ENCODE measurements at places on chromosomes 12 and 14.

DNA sequence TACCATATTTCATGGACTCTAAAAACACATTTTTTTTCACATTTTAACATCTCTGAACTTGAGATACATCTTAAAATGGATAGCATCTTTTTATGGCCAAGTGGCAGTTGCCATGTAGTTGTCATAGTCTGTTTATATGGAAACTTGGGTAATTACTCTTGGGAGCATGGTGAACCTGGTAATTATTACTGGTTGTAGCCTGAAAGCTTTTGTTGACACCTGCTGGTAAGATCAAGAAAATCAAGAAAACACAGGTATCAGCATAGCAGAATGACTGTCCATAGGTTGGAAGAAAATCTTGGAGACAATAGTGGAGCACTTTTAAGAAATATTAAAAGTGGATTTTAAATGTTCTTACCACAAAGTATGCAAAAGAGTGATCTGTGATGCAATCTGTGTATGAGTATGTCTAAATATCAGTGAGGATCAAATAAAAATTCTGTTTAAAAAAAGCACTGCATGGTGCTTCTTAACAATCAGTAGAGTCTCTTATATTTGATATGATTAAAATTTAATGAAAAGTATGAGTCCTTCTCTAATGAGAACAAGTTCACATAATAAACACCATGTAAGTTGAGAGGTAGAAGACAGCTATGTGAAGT is 44.2 kb downstream of the TTC8 start:
- no peak for DNase-seq

DNA sequence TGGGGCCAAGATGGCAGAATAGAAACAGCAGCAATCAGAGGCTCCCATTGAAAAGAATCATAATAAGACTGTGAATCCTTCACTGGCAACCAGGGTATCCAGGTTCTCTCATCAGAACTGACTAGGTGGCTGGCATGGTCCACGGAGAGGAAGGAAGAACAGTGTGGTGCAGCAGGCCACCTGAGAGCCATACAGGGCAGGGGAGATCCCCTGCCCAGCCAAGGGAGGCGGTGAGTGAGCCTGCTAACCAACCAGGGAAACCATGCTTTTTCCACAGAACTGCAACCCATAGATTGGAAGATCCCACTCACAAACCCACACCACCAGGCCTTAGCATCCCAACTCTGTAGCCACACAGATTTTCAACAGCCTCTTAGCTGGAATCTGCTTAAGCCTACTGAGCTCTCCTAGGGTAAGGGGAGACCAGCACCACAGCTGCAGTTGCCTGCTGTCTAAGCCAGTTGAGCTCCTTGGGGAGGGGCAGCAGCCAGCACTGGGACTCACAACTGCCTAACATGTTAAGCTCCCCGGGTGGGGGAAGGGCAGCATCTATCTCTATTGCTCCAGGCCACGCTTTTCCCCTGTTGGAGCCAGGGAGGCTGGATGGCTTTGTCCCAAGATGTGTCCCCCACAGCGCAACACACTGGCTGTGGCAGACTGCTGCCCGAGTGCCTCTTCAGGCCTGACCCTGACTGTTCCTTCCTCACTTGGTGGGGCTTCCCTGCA is 342.6 kb upstream of the CCDC196 start:
- DNase-seq = no peak

DNA sequence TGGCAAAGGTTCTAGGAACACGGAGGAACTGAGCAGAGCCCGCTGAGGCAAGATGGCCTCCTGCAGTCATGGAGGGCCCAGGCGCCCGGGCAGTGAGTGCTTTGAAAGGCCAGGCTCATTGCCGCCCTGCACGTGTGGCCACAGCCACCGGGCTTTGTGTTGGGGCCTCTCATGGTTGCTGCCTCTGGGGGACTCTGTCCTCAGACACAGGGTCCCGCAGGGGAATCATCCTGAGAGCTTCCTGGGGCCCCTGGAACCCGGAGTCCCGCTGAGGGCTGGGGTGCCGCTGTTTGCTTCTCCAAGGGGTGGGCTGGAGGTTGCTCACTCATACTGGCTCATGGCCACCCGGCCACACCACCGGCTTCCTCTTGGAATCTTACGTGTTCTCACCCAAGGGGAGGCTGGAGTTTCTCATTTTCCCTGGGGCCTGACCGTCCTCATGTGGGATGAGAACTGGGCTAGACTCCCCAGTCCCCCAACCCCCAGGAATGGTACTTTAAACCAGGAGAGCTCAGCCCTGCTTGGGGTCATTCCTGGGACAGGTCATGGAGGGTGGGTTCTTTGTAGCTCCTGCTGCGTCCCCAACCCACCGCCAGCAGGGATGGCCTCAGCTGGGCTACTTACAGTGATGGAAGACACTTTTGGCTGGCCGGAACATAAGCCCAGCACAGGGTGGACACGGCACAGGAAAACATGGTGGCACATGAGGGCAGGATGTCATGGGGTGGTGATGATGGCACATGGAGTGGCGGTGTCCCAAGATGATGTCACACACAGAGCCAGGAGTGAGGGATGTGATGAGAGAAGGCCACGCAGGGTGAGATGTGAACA is 21.1 kb upstream of the LRTM2 start:
- DNase-seq = no peak

- no peak for DNase-seq
Observed at GRCh38 chr12:87413784-87414183, 615.4 kb downstream of the C12orf50 start.

DNA sequence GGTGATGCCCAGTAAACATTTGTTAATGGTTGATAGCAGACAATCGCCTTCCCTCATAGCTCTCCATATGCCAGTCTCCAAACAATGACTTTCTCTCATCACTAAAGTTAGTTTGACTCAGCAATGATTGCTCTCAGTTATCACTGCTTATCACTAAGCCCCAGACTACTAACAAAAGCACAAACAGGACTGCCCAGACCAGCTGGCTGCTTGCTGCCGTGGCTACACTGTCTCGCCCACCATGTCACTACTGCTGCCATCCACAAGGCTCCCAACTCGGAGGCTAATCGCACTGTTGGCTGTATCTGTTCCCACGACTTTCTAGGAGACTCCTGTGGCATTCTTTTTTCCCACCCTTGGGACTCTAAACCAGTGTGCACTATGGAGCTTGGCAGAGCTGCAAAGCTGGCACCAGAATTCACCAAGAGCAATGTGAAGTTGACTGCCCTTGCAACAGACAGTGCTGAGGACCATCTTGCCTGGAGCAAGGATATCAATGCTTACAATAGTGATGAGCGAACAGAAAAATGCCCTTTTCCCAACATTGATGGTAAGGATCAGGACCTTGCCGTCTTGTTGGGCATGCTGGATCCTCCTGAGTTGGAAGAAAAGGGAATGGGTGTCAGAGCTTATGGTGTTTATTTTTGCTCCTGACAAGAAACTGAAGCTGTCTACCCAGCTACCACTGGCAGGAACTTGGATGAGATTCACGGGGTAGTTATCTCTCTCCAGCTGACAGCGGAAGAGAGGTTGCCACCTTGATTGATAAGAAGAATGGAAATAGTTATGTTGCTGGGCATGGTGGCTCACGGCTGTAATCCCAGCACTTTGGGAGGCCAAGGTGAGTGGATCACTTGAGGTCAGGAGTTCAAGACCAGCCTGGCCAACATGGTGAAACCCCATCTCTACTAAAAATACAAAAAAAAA is 27.1 kb upstream of the NR2C1 start:
- no peak for DNase-seq

Measured in kidney capillary endothelial cell (primary cell).